ENCODE measurements at places on chromosomes 12 and 14. TPM values are rescaled to one million over a fixed set of nuclear protein-coding genes. Genes with fewer than 3 reads are reported as not detected.
A peak's percentile ranks its signal among the peaks of the same experiment; 100 is the strongest.

DNA sequence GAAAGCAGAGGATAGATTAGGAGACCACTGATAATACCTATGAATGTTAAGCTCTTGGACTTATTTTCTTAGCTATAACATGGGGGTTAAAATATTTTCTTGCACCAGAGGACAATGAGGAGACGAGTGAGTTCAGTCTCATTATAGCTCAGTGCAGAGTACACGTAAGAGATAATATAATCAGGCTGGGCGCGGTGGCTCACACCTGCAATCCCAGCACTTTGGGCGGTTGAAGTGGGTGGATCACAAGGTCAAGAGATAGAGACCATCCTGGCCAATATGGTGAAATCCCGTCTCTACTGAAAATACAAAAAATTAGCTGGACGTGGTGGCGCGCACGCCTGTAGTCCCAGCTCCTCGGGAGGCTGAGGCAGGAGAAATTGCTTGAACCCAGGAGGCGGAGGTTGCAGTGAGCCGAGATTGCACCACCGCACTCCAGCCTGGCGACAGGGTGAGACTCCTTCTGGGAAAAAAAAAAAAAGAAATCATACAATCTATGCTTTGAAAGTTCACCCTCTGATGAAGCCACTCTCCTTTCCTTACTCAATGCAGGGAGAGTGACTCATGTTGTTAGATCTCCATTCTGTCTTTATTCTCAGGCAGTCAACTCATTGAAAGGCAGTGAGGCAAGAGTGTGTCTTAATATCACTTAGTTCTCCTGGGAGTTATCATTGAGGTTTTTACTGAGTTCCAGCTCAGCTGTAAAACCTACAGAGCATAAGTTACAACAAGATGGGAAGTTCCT lies 134.2 kb downstream of the SYNE2 start:
- no peak for DNase-seq

Gene TEX52
- total RNA-seq, result not detected

DNA sequence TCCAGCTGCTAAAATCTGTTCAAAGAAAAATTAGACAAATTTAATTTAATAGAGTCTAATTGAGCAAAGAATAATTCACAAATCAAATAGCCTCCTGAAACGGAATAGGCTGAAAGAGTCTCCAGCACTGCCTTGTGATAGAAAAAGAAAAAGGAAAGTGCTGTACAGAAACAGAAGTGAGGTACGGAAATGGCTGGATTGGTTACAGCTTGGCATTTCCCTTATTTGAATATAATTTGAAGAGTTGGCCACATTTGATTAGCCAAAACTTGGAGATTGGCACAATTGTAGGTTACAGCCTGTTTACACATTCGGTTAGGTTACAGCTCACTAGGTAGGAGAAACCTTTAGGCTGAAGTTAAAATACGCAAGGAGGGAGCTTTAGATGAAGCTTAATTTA lies 24.8 kb upstream of the PCED1B start:
- no peak for DNase-seq

GRCh38 chr14:106024983-106025604 lies 498.7 kb downstream of the TMEM121 start:
- DNase-seq, result no peak

DNA sequence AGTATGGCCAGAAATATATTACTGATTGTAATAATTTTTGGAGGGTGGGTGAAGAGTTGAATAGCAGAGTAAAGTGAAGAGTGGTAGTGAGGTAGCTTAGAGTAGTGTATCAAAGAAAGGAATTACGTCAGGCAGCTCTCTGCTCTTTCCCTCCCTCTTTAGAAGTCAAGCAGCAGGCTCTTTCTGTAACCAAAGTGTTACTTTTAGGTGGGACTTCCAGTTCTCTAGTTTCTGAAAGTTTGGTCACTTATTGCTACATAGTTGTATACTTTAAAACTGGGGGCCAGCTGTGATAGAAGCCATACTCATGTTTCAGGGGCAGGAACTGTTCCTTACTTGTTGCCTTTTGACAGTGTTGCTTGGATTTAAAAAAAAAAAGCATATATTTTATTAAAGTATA lies 30.6 kb downstream of the ATF7IP start:
- DNase-seq, result no peak

- DNase-seq, result no peak
Measured at GRCh38 chr12:38639625-38640024, 265.8 kb downstream of the CPNE8 start.

- DNase-seq, result no peak
Measured at GRCh38 chr14:91416744-91417119, 888 bp downstream of the CCDC88C start.

- peak; percentile 38 for DNase-seq
Measured at GRCh38 chr12:27595231-27595642, 71.2 kb downstream of the PPFIBP1 start.

DNA sequence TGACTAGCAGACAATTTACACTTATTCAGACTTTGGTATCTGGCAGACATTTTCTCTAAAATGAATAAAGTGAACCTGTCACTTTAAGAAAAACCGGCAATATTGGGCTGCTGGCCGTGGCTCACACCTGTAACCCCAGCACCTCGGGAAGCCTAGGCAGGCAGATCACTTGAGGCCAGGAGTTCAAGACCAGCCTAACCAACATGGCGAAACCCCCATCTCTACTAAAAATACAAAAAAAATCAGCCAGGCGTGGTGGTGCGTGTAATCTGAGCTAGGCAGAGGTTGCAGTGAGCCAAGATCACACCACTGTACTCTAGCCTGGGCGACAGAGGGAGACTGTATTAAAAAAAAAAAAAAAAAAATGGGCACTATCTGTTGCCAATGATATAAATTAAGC lies 11.5 kb downstream of the DUSP16 start:
- DNase-seq, result no peak

GRCh38 chr12:2341871-2342270 lies 289.1 kb downstream of the CACNA1C start:
- no peak for DNase-seq

- no peak for DNase-seq
Measured at GRCh38 chr14:67749341-67750084, 47.8 kb downstream of the RDH12 start.

- DNase-seq, result no peak
Measured at GRCh38 chr12:3992945-3993344, 119.7 kb upstream of the PARP11 start.

DNA sequence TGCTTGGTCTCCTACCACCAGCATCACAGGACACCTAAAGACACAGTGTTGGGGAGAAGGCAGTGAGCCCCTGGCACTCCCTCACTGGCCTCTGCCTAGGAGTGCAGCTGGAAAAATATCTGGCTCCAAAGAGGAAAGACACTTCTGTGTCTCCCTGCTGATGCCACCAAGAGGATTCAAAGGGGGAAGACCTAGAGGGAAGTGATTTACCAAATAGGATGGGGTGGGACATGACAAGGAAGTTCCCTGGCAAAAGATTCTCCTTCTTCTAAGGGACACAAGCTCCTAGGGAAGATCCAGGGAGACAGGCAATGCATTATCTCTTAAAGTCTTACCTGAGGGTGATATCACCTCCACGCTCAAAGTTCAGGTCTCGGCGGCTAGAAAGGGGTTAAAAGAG lies 6.1 kb downstream of the NDRG2 start:
- no peak for DNase-seq

DNA sequence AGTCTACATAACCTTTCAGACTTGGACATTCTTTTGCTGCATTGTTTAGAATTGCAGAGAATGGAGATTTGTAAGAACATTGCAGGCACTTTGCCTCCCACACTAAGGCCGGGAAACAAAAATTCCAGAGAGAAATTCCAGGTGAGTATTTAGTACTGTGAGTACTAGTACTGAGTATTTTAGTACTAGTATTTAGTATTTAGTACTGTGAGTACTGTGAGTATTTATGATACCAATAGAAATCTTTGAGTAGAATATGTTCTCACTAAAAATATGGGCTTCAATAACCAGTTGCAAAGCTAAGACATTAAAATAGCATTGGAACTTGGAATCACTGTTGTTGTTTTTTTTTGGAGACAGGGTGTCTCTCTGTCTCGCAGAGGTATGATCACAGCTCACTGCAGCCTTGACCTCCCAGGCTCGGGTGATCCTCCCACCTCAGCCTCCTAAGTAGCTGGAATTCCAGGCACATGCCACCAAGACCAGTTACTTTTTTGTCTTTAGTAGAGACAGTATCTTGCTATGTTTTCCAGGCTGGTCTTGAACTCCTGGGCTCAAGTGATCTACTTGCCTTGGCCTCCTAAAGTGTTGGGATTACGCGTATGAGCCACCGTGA lies 5.3 kb upstream of the HAUS4 start:
- no peak for DNase-seq

Gene GZMH
- total RNA-seq, result not detected

GRCh38 chr14:20503898-20504297 lies 1.4 kb upstream of the RNASE10 start:
- DNase-seq, result no peak

DNA sequence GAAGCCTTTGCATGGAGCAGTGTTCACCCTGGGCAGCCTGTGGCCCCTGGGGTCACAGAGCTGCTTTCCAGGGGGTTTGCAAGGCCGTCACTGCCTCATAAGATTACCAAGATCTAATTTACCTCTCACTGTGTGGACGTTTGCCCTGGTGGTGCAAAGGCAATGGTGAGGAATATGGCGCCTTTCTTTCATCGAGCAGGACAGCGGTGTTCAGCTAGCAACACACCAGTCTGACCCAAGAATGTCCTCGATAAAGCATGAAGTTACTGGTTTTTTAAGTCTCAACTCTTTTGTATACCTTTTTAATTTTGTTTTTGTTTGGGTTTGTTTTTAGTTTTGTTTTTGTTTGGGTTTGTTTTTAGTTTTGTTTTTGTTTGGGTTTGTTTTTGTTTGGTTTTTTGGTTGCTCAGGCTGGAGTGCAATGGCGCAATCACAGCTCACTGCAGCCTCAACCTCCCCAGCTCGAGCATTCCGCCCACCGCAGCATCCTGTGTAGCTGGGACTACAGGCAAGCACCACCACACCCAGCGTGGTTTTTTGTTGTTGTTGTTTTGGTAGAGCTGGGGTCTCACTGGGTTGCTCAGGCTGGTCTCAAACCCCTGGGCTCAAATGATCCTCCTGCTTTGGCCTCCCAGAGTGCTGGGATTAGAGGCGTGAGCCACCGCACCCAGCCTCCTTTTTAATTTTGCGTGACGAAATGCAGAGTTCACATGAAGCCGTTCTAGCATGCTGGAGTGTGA lies 57.9 kb downstream of the PPP2R5C start:
- no peak for DNase-seq

DNA sequence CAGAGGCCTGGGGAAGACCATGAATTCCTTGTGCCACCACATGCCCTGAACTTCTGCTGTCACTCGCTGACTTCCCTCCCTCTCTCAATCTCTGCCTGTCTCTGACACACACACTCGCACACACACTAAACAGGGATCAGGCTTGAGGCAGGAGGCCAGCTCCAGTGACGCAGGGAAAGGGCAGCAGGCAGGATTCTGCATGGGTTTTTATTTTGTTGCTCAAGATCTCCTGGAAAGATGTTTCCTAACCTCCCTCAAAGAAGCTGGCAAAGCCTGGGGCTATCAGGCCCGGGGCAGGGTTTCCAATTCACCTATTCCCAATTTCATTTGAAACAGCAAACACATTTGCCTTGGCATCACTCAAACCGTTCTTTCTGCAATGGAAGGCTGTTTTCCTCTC lies 27.7 kb upstream of the PEX5 start:
- DNase-seq, result no peak

DNA sequence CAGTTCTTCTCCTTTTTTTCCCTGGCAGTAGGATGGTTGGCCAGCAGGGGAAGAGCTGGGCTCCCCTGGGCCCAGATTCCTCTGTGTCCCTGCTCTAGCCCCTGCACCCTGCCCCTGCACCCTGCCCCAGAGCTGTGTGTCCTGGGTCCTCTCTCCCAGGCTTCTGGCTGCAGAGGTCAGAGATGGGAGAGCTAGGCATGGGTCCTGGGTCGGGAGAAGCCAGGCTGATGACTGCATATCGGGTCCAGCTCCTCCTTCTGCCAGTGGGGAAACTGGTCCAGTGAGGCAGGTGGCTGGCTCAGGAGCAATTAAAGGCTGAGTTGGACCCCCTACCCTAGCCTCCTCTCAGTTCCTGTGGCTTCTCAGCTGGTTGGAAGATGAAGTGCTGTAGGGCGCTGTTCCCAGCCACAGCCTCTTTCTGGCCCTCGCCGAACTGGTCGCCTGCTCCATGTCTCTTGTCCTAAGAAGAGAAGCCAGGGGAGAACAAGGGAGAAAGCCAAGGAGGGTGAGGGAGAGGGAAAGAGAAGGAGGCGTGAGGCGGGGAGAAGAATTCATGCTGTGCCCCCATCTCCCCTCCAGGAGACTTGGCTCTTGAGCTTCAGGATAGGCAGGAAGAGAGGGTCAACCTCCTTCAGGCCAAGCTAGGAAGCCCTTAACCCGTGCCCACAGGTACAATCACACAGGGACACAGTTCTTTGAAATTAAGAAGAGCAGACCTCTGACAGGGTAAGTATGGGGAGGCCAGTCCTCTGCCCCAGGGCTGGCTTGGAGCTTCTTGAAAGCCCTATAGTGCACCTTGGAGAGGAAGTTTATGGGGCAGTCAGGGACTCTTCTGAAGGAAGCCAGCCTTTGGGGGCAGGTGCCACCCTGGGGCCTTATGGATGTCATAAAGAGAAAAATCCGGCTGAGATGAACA lies 9.5 kb downstream of the VASH1 start:
- no peak for DNase-seq

Gene PIK3C2G
- total RNA-seq, result 0.31 TPM

DNA sequence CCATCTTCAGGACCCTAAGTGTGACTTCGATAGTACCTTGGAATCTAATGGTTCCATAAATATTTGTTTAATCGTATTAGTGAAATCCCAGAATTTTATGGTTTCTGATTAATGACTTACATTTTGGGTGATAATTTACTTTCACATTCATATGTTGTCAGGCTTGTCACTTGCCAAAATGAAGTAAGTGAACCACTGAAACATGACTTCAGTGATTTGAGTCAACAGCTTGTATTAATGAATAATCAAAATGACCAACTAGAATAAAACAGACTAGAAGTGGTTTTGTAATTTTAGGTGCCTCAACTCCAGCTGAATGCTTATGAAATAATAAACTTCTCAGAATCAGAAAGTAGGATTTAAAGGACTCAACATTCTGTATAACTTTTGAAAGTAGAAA lies 517.1 kb downstream of the PRKD1 start:
- DNase-seq, result no peak

DNA sequence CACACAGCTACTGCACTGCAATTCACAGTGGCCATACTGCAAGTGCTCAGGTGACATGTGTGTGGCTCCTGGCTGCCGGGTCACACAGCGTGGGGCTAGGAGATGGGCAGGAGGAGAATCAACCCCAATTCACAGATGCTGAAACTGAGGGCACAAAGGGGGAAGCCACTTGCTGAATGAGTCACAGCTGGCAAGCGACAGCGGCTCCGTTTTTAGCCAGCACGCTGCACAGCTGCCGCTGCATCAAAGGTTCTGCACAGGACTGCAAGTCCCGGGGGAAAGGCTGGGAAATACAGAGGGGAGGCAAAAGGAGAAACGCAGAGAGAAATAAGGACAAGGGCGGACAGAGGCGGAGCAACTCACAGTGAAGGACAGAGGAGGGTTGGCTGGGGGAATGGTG lies 57.9 kb downstream of the KDM2B start:
- DNase-seq, result no peak

All from occipital lobe (tissue), 3 donors.